CD4-positive, alpha-beta T cell treated with Interleukin-4 for 4 hours (primary cell): ENCODE measurements at places on chromosomes 5 and 9.

DNA sequence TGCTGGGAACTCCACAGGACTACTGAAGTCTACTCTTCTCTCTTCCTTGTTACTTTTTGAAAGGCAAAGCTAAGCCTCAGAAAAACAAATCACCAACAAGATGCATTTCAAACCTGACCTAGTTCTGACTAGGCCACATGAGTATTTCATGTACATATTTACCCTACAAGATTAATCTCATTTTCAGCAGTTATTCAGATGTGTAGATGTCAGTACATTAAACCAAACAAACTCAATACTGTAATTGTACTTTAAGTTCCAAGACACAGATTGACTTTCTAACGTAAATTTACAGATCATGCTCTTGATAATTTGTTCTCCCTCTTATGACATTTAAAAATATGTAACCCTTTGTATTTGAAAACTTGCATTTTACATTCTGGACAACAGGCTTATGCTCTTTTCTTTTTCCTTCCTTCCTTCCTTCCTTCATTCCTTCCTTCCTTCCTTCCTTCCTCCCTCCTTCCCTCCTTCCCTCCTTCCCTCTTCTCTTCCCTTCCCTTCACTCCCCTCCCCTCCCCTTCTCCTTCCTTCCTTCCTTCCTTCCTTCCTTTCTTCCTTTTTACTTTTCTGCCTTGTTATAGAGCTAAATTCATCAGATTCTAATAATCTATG is 1653.4 kb downstream of the EFNA5 start:
- no peak for DNase-seq

GRCh38 chr5:61330341-61330844 is 1.7 kb upstream of the ZSWIM6 start:
- peak; percentile 24 for DNase-seq

- DNase-seq = no peak
Observed at GRCh38 chr5:11596185-11596584, 308.1 kb downstream of the CTNND2 start.

DNA sequence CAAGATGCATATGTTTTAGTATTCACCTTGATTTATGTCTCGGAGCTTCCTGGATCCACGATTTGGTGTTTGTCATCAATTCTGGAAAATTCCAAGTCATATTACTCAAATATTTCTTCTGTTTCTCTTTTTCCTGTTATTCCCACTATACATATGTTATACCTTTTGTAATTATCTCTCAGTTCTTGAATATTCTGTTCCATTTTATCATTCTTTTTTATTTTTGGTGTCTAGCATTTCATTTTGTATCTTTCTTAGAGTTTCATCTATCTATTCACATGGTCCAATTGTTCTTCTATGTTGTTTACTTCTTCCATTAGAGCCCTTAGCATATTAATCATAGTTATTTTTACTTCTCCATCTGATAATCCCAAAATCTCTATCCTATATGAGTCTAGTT is 637.8 kb upstream of the GRAMD2B start:
- DNase-seq = no peak

DNA sequence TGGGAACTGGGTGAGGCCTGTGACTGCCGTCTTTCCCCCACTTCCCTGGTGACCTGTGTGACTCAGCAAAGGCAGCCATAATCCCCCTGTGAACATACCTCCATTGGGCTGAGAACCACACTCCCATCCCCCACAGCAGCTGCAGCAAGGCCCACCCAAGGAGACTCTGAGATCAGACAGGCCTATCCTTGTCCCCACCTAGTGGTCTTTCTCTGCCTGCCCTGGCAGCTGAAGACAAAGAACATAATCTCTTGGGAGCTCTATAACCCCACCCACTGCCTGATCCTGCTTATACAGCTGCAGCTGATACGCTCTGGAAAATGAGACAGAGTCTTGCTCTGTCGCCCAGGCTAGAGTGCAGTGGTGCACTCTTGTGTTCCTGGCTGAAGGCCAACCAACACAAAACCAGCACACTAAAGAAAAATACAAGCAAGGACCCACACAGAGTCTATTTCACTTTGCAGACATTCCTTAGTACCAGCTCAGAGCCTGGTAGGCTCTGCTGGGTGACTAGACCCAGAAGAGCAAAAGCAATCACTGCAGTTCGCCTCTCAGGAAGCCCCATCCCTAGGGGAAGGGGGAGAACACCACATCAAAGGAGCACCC is 106.7 kb downstream of the MCTP1 start:
- no peak for DNase-seq

DNA sequence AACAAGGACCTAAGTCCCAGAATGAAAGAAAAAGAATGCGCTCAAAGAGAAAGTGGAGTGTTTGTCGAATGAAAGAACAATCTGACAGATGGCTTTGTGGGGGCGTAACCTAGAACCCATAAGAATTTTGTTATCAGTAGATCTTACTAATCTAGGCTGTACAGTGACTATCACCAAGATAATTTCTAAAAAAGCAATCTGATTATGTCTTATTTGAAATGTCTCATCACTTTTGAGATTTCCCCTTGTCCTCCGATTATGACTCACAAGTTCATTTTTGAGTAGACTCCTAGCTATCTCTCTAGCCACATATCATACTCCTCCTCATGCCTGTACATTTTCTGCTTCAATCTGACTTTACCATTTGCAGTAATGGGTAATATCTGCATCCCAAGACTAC is 135.6 kb upstream of the SMARCA2 start:
- no peak for DNase-seq

GRCh38 chr5:4541334-4541733 is 598.8 kb upstream of the ADAMTS16 start:
- no peak for DNase-seq

DNA sequence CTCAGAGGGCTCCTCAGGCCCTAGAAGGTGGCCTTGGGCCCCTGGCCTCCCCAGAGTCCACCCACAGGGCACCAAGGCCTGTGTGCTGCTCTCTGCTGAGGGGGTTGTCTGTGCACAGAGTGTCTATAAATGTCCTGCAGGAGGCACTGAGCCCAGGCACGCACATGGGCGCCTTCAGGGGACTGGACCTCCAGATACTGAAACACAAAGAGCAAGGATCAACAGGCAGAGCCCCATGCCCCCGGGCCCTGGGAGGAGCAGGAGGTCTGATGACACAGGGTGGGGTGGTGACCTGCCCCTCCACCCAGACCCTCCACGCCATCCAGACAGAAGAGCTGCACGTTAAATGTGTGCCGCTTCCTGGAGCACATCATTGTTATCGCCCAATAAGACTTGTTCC is 64.6 kb upstream of the SIMC1 start:
- DNase-seq = no peak
